ENCODE measurements at places on chromosomes 4 and X.

DNA sequence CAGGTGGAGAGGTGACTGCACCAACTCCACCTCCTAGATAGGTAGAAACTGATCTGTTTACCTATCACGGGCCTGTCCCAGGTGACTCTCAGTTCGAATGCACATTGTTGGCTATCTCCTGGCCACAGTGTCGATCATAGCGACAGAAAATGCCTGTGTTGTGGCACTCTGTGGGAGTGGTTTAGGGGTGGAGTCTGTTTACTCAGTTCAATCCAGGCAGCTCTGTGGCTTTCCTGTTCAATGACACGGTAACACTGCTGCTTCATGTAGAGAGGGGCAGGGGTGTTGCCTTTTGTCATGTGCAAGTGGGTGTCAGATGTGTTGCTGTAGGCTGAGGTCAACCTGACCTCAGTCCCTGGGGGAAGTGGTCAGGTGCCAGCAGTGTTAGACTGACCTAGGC, 1602.4 kb downstream of the TECRL start:
- DNase-seq: no peak

- DNase-seq: no peak
Measured at GRCh38 chr4:576991-577498, 950 bp upstream of the TMEM271 start.

DNA sequence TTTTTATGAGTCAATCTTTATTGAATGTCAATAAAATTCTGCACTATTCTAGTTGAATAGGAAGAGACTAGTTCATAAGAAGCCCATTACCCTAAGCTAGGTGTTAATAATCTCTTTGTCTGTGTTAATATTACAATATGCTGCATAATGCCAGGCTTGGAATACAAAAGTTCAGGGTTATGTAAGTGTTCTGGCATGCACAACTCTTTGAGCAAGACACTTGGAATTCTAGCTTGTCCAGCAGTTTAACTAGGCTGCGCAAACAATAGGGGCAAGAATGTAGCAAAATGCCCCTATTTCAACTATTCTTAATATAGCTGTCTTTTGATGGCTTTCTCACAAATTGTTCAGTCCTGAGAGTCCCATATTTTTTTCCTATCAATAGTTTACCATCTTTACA, 31.3 kb upstream of the ETNPPL start:
- no peak for DNase-seq

DNA sequence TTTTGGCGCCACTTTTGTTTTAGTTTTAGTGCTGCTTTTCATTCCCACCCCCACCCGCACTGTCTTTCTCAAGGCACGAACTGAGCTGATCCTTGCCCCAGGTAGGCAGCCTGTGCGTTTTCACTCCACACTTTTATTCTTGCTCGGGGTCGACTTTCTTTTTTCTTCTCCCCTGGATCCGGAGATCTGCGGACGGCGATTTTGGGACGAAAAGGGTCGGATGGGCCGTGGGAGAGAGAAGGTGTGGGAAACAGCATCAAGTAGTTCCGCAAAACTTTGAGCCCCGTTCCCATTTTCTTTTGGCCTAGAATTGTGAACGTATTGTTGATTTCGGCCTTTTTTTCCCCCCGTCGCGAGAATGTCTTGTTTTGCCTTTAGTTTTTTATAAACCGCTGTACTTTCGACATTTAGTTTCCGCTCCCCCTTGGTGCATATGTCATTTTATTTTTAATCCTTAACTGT, 531 bp downstream of the STAG2 start:
- no peak for DNase-seq

DNA sequence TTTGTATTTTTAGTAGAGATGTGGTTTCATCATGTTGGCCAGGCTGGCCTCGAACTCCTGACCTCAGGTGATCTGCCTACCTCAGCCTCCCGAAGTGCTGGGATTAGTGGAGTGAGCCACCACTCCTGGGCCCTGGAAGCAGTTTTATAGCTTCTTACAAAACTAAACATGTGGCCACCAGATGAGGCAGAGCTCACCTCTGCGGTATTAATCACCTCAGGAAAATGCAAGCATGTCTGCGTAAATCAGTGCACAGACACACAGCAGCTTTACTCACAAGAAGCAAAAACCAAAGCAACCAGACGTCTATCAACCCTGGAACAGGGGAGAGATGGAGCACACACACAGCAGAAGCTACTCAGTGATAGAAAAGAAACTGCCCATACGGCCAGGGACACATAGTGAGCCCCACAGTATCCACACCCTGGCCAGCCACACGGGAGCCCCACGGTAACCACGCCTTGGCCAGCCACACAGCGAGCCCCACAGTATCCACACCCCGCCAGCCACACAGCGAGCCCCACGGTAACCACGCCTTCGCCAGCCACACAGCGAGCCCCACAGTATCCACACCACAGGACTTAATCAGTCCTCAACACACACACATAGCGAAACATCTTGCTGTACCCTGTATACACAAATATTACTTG, 30.2 kb downstream of the PPP2R3B start:
- no peak for DNase-seq

GRCh38 chr4:110654254-110654635, 31.4 kb upstream of the PITX2 start:
- DNase-seq: no peak

DNA sequence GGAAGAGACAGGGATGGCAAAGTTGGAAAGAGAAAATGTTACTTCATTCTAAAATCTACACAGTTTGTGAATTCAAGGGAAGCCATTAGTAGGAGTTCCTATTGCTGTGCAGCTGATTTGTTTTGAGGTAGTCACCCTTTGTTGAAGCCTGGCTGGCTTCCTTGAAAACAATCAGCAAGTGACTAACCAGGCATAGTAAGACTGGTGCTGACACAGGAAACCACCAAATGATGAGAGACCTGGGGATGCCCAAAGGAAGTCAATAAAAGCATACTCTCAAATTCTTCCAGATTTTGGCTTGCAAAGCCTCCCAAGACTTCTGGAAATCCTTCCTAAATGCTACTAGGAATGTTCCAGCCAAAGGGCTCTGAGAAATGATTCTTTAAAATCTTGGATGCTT, 23.9 kb upstream of the PRDM8 start:
- DNase-seq: no peak

GRCh38 chrX:3820167-3820566, 106.7 kb upstream of the PRKX start:
- no peak for DNase-seq

GRCh38 chrX:53678667-53679066, 7.9 kb downstream of the HUWE1 start:
- no peak for DNase-seq

DNA sequence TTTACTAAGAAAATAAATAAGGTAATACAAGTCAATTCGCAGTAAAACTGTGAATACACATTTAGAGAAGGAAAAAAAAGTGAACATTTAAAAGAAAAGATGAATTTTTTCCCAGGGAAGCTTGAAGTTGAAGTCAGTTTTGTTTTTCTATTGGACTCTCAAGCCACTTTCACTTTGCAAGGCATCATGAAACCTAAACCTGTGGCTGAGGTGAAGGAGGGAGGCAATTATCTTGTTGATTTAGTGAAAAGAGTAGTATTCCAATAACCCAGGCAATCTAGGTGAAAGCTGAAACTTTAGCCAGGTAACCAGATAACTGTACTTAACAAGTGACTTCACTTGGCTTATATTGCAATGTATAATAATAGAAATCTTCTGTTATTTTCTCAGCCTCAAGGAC, 138.6 kb downstream of the HDX start:
- DNase-seq: no peak

GRCh38 chr4:151031831-151032605, 16.9 kb upstream of the LRBA start:
- no peak for DNase-seq

GRCh38 chrX:125319646-125320521, at the start of gene TEX13C:
Gene TEX13C, plus strand, starts transcription at chrX:125319871. Its CDS starts 249 bp downstream, at chrX:125320120.
- no peak for DNase-seq

DNA sequence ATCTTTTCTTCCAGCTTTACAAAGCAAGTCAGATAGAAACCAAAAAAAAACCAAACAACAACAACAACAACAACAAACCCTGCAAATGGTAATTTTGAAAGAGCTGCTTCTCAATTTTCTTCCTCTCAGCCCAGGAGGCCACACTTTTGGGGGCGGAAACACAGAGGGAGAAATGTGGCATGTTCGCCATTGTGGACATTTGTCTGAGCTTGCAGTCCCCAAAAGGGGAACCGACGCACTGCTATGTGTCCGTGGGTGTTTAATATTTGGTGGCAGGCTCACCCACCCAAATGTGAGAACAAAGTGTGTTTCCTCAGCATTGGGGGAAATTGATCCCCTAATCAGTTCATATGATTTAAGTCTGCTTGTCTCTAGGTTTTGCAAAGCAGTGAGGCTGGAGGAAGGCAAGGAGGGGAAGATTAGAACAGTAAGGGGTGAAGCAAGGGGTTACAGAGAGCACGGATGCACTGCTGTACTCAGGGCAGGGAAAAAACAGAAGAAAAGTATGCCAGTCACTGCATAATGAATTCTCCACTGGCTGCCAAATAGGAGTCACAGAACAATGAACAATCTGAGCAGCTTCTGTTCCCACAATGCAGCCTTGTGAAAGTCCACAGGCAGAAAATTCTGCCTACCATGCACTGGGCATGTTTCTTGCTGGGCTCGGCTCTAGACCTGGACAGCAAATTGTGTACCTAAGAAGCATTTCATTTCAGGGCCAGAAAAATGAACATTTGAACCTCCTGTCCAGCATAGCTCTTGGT, 74.7 kb upstream of the GPM6B start:
- DNase-seq: no peak

DNA sequence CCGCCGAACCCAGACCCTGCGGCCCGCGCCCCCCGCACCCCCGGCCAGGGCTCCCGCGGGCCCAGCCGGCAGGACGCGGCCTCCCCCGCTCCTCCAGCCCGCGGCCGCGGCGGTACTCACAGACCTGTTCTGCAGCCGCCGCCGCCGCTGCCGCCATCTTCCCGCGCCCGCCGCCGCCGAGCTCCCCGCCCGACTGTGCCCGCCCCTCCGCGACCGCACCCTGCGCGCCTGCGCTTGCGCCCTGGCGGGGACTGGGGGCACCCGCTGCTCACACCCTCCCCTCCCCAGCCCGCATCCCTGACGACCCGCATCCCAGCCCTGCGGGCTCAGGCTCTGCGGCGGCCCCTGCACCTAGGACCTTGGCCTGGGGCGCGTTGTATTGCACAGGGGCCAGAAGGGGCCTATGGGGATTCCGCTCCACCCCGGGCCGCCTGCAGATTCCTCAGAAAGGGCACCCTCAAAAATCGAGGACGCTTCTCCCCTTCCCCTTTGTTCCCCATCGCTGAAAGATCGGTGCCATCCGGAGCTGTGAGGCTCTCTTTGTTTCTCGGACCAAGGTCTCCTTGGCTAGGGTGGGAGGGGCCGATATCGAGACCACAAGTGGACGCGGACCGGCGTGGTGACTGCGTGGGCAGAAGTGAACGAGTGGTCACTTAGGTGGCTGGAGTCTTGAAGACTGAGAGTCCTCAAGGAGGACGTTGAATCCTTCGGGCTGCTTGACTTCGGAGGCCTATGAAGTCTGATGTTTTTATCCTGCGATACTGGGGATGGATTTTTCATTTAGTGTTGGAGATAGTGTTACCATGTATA, at the start of gene SGCB:
TSS of gene SGCB (minus strand) at position 197 of the 810 bp plus-strand sequence. CDS start at position 157, 40 bp downstream.
- DNase-seq: peak; percentile 83

- DNase-seq: no peak
Measured at GRCh38 chr4:155809835-155810234, 51.0 kb downstream of the GUCY1B1 start.

GRCh38 chrX:112746812-112747595, 67.3 kb upstream of the LHFPL1 start:
- DNase-seq: no peak

GRCh38 chr4:127737295-127737694, 7.1 kb downstream of the SLC25A31 start:
- no peak for DNase-seq

GRCh38 chr4:109390115-109390768, 43.4 kb upstream of the SEC24B start:
- DNase-seq: no peak

GRCh38 chrX:148459343-148459742, 41.1 kb upstream of the AFF2 start:
- DNase-seq: no peak

GRCh38 chr4:140103676-140104075, 50.3 kb downstream of the MAML3 start:
- no peak for DNase-seq

DNA sequence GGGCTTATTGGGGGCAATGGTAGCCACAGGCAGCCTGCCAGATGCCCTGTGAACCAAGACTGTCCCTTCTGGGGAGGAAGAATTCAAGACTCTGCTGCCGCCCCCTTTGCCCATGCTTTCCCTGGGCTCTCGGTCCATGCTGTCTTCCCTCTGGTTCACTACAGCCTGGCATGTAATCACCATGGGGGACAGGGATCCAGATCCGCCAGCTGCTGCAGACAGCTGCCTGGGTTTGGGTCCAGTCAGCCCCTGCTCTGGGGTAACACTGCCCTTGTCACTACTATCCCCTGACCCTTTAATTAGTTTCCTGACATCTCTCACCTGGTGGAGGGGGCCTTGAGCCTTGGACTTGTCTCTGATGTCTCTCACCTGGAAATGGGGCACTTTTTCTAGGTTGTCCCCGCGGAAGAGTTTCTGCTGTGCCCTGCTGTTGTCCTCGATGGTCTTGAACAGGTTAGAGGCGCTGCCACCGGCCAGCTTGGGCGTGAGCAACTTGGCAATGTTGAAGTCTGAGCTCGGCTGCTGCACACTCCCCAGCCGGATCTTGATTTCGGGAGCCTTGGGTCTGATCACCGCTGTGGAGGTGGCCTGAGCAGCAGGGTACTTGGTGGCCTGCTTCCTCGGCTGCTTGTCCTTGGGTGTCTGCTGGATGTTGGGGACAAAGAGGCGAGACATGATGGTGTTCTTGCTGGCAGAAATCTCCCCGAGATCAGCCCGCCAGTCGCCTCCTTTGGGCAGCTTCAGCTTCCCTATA, 6.4 kb downstream of the C4orf54 start:
- DNase-seq: no peak

DNA sequence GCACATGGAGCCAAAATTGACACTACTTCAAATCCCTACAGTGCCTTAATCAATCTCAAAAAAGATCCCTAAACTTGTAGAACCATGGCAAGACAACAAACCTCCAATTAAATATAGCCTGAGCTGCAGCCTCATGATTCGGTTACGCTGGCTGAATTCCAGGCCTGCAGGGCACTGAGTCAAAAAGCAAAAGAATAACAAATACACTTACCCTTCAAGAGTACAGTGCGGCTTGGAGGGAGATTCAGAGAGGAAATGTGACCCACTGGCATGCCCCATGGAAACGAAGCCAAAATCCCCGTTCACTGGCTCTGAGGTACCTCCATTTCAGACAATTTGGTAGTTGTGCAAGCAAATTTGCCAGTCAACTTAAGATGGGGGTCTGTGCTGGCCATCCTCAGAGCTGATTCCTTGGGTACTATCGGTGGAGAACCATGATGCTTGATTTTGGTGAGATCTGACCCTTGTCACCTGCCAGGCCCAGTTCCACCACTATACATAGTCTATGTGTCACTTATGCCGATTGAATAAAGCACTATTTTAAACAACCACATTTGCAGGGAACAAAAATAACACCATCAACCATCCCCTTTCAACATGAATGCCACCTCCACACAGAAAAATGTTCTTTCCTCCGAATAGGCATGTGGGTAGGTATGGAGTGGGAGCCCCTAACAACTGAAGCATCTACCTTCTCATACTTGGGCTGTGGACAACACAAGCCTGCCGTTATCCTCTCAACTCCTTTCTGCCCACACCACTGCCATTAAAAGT, 2.1 kb downstream of the C4orf54 start:
- DNase-seq: no peak

Data from nucleus accumbens (tissue), 56 donors.